ENCODE measurements at places on chromosomes 2 and 18.

GRCh38 chr18:78410094-78410786 lies 569.4 kb upstream of the SALL3 start:
- no peak for DNase-seq

DNA sequence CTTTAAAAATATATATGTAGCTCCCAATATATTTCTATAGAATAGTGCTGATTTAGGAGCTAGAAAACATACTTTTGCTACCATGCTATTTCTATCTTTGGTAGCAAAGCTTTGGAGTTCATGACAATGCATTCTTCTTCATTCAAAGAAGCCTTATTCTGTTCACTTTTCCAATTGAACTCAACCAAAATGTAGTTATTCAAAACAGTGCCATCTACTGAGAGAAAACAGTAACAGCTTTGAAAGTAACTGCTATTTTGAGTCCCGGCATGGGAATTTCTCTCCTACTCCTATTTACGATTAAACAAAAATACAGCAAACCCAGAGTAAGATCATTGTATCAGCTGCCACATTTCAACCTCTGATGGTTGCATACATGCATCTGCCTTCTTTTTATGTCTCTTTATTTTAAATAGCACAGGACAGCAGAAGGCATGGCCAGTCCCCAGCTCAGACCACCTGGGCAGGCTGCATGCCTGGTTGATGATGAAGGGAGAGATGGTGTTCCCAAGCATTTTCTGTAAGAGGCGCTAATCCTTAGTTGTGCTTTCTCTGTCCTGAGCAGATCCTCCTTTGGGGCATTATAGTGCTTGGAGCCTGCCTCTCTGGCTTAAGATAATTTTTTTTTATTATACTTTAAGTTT lies 69.7 kb upstream of the SULT1C3 start:
- DNase-seq, result no peak

DNA sequence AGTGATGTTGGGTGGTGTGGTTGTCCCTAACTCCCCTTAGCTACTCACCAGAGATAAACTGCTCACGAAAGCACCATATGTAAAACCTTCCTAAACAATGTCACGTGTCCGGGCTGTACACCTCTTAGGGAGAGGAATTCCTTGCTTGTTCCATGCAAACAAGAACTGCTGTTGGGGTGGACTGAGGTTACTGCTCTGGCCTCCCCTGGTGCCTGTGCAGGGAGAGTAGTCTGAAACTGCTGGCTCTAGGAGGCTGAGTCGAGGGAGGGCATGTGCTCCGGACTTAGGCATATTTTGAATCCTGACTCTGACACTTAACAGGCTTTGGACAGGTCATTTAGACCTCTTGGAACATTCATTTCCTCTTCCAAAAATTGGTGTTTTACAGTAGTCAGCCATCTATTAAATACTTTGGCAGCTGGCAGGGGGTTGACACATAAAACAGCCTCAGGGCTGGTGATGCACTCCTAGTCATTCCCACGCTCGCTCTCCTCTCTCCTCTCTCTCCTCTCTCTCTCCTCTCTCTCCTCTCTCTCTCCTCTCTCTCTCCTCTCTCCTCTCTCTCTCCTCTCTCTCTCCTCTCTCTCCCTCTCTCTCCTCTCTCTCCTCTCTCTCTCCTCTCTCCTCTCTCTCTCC lies 10.6 kb downstream of the THNSL2 start:
- no peak for DNase-seq

GRCh38 chr2:11254100-11254536 lies 90.3 kb downstream of the ROCK2 start:
- DNase-seq, result no peak

DNA sequence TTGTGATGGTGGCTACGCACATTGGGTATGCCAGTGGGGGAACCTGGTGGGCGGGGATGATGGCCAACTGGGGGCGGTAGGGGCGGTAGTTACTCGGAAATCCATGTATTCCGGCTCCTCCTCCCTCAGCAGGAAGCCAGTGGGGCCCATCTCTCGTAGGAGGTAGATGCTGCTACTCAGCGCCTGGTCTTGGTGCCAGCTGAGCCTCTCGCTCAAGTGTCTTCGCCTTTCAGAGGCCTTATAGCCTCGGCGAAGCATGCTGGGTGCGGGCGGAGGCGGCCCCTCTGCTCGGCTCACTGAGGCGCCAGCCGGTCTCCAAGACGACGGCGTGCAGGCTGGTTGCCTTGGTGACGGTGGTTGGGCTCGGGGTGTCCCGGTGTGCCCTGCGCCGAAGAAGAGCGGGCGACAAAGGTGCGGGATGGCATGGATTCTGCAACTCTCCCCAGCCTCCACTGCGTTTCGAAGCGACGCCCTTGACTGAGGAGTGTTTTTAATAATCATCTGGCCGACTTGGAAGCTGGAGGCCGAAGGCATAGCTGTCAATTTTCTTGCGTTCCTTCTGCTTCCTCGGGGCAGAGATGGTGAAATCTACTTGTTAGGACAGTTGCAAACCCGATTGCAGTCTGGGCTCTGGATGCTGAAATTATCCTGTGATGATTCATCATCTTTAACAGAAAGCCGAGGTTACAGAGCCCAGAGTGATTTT lies at the start of gene ZSWIM2:
Gene ZSWIM2, minus strand, starts transcription at position 298 of the 706 bp plus-strand sequence. Its CDS starts 40 bp downstream, at position 258.
- peak; percentile 88 for DNase-seq

DNA sequence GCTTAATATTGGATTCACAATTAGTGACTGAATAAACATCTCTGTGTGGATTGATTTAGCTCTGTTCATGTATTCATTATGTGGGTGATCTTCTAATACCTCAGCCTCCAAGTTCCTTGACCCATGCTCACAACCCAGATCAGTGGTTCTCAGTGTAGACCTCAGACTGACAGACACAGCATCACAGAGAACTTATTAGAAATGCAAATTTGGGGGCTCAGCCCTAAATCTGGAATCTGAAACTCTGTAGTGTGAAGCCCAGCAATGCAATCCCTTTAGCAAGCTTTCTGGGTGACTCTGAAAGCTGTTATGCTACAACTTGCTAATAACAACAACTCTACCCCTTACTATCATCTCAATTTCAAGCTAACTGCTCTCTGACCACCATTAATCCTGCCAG lies 273.1 kb upstream of the FANCL start:
- no peak for DNase-seq

DNA sequence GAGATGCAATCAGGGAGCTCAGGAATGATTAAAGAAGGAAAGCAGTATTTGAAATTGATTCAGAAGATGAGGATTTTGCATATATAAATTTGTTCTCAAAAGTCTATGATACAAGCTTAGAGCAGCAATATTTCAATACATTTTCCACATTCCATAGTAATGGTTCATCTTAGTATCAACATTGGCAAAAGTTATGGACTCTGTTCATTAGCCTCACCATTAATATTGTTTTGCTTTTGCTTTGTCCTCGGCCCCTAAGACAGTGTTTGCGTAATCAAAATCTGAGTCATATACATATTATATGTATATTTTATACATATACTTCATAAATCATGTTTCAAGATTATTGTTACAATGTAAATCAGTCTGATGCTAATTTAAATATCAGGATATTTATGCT lies 176.6 kb downstream of the CNTNAP5 start:
- peak; percentile 3 for DNase-seq

- DNase-seq, result no peak
Measured at GRCh38 chr2:158518084-158518483, 61.3 kb downstream of the PKP4 start.

GRCh38 chr2:216862628-216863398 lies 2.9 kb upstream of the TNP1 start:
- no peak for DNase-seq

DNA sequence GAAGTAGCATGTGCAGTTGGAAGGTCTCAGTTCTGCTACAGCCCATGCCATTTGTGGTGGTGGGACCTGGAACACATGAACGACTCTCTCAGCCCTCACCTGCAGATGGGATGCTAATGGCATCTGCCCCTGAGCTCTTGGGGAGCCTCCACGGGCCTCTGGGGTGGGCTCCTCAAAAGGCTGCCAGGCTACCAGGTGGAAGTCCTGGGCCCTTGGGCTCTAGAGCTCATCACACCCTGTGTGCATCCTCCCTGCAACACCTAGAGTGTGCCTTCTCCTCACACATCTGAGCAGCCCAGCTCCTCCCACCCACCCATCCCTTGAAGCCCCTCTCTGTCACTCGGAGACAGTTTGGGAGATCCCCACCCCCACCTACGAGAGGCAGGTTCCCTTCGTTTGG lies 231.8 kb upstream of the MYT1L start:
- DNase-seq, result no peak

- no peak for DNase-seq
Measured at GRCh38 chr2:118565786-118566540, 281.5 kb downstream of the EN1 start.

GRCh38 chr2:214679736-214680135 lies 129.7 kb downstream of the BARD1 start:
- no peak for DNase-seq

DNA sequence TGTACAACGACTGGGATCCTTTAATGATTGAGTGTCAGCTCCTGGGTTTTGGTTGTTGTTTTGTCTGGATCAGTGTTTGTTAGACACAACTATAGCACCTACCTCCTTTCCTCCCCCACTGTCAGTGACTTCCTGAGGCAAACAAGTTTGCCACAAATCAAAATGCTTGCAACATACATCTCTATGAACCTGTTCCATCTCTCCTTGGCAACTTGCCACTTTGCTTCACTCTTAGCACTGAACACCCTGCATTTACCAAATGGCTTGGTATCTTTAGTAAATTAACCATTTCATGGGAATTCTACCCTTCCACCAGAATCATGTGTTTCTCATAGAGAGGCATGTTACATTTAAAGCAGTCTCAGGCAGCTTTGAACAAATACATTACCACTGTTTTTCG lies 301.1 kb upstream of the TANK start:
- no peak for DNase-seq

DNA sequence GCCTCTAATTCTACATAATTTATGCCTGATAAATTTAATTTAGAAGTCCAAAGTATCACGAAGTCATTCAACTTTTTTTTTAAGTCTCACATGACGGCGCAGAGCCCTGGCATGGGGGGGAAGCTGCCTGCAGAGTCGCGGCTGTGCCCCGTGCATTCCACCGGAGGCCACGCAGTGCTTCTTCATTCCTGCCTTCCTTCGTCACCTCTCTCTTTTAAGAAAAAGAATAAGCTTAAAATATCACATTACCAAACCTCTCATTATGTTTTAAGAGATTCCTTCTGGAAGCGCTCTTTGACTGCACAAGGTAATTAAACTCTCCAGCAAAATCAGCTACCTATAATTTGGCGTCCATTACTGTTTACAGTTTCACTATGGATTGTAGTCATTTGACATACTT lies 20.3 kb upstream of the KIDINS220 start:
- no peak for DNase-seq

Data from fibroblast of skin of left biceps (primary cell).